AG09319 (cell line): ENCODE measurements at places on chromosomes 1 and 21.

DNA sequence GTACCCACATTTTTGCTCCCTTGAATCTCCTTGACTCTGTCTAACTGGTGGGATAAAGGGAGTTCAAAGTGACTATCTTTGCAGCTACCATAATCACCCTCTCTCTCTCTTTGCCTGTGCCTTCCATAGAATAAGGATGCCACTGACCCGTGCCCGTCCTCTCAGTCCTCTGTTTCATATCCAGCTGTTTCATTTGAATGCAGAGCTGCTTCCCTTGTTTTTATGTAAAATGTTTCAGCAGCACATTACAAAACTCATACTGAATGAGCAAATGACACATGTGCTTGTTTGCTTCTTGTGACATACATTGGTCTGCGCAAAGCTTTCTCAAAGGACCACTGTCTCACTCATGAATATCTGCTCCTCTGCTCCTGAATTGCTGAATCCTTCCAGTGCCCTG lies 38.4 kb downstream of the CDC42 start:
- DNase-seq: no peak

DNA sequence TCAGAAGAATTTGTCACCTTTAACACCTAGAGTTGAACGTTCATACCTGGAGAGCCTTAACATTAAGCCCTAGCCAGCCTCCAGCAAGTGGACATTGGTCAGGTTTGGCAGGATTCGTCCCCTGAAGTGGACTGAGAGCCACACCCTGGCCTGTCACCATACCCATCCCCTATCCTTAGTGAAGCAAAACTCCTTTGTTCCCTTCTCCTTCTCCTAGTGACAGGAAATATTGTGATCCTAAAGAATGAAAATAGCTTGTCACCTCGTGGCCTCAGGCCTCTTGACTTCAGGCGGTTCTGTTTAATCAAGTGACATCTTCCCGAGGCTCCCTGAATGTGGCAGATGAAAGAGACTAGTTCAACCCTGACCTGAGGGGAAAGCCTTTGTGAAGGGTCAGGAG lies 52.3 kb downstream of the UBE4B start:
- no peak for DNase-seq

DNA sequence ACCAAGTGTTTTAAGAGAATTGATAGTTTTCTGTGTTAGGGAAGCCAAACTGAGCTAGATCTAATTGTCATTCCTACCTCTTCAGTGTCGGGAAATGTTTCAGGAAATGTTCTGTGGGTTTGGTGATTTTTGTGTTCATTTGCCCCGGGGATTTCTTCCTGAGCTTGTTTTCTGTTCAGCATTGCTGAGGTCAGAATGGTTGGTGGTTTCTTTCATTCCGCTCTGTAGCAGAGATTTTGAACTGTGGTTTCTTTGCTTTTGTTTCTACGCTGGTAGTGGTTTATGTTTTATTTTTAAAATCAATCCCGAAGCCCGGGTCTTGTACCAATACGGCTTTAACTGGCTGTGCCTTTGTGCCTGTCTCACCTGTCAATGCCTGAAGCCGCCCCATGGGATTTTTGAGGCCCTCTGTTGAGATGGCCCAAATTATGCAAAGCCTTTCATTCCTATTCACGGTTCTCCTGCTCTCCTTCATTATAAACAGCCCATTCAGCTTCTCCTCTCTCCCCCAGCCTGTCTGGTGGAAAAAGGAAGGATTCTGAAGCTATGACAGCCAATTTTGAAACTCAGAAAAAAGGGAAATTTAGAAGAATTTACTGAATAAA lies 417.2 kb upstream of the KAZN start:
- no peak for DNase-seq

- DNase-seq: no peak
These were observed 2.5 kb downstream of the KLHL20 start for GRCh38 chr1:173717238-173717637.

GRCh38 chr1:36652011-36652410 lies 169.3 kb upstream of the CSF3R start:
- DNase-seq: no peak

- DNase-seq: no peak
These were observed at the start of gene SHISAL2A for GRCh38 chr1:52632732-52633290. TSS of gene SHISAL2A (plus strand) at chr1:52633168. CDS start at chr1:52633494, 326 bp downstream.

DNA sequence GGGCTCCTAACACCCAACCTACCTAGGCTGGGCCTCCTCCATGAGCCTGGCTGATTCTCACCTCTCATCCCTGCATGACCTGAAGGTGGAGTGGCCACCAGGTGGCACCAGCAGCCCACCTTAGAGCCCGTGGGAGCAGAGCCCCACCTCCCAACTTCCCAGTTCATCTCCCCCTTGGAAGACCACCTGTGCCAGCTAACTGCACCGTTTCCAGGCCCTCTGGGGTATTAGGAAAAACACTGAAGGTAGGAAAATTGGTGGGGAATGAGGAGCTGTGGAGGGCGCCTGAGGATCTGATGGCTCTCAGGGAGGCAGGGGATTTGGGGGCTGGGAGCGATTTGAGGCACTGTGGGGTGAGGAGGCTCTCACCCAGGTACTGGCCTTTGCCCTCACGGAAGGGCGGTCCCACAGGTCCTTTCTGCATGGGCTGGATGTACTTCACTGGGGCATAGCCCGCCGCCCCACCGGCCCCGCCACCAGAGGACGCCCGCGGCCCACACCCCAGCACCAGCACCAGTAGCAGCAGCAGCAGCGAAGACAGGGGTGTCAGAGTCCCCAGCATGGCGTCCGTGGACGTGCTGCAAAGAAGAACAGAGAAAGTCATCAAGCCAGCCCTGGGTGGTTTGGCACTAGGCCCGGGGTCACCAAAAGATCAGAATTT lies 11.1 kb downstream of the ADPRS start:
- no peak for DNase-seq

DNA sequence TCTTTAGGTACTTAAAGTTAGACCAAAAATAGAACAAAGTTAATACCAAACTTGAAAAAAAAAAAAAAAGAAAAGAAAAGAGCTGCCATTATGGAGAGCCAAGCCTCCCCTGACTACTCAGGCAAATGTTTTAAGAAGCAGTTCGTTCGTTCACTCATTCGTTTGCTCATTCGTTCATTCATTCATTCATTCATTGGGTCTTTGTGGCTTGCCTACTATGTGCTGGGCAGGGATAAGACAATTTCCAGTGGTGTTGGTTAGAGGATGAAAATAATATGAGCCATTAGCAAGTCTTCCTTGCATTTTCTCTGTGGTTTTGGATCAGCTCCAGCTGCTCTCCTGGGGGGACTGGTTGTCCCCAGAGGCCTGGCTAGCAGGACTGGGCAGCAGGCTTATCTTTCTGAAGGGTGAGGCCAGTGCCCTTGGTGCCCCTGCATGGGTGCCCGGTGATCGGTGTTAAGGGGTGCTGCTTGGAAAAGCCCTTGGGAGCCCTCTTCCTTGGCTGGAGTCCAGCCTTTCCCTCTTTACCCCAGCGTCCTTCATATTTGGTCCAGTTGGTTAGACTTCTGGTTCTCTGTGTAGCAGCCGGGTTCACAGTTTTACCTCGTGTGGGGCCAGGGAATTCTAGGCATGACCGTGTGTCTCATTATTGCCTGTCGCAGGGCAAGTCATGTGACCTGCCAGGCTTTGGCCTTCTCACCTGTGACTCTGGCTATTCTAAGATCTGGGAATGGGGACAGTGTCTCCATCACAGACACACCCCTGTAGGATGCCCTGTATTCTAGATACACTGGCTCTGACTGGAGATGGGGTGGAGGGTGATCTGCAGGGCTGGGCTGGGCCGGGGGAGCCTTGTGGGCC lies 32.8 kb downstream of the LHX4 start:
- DNase-seq: no peak

DNA sequence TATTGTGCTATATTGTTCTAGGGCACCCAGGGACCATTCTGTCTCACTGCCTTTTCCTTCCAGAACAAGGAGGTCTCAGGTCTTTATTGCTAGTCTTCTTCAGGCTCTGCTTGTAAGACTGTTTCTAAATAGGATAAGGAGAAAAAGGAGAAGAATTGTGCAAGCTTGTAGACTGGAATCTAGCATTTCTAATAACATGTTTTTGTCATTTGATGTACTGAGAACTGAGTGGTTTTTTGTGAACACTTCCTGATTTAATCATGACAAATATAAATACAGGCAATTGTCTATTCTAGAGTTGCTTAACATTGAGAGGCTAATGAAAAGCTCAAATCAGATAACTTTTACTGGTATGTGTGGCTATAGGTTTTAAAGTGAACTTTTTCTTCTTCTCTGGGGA lies 77.6 kb downstream of the CLIC4 start:
- DNase-seq: peak; percentile 12

GRCh38 chr1:46030074-46030870 lies 102.2 kb downstream of the PIK3R3 start:
- DNase-seq: no peak

- no peak for DNase-seq
These were observed 166.6 kb downstream of the ZC3H11B start for GRCh38 chr1:219446288-219446687.

DNA sequence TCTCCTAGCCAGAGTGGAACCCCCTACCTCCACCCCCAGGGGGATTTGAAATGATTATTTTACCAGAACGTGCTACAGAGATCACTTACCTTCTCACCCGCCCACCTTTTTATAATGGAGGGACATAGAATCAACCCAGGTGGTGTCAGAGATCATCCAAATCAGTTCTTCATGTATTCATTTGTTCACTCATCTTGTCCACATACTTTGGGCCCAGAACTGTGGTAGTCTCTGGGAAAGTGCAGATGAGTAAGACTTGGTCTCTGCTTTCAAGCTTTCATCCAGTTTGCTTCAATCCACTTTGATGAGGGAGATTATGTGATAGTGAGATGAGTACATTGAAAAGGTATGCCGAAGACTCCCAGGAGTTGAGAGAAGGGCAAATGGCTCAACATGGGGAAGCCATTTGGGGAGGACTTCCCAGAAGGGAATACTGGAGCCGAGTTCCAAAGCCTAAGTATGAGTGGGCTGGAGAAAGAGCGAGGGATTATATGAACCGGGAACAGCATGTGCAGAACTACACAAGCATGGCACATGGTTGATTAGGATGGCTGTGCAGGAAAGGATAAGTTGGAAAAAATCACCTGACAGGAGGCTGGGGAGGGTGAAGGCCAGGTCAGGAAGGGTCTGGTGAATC lies 1.9 kb downstream of the FGGY start:
- DNase-seq: no peak

DNA sequence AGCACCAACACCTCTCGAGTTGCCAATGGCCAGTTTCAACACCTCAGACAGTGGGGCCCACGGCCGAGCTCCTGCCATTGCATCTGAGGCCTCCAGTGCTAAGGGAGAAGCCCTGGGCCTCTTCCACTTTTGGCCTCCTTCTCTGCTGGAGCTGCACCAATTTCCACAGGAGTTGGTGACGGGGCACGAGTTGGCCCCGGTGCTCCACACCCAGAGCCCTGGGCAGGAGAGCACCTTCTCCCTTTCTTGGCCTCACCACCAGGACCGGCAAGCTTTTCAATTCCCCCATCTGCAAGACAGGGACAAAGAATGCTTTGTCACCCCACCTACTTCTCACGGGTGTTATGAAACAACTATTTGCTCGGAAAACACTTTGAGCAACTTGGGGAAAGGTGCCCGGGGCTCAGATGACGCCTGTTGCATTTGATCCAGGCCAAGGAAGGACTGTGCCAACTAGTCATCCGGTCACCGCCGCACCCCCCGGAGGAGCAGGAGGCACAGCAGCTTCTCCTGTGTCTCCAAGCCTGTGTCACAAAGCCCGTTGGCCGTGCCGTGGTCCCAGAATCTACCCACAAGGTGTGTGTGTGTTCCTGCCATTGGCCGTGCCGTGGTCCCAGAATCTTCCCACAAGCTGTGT lies 55.2 kb downstream of the TOMM20 start:
- no peak for DNase-seq

DNA sequence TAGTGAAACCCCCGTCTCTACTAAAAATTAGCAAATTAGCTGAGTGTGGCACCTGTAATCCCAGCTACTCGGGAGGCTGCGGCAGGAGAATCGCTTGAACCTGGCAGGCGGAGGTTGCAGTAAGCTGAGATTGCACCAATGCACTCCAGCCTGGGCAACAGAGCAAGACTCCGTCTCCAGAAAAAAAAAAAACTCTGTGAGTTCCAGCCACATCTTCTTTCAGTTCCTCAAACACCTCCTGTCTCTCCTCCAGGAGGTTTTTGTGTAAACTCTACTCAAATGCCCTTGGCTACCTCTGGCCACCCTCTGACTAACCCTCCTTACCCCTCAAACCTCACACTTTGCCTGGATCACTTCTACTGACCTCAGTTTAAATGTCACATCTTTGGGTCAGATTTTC lies 38.1 kb downstream of the RCSD1 start:
- no peak for DNase-seq

DNA sequence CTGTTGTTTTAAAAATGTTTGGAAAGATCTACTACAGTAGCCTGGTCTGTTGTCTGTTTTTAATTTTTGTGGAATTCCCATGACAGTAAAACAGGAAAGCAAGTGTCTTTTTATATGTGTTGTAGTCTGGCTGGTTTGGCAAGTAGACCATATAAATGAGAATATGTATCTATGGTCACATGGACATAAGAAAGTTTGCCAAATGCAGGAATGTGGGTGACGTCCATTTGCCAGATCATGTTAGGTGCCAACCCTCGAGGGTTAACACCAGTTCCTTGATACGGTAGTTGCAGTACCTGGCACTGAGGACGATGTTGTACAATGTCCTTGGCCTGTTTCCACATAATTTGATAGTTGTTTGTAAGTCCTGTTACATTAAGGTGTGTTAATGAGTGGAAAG lies 6.2 kb downstream of the DAP3 start:
- no peak for DNase-seq

GRCh38 chr21:15935530-15935929 lies 205.7 kb downstream of the USP25 start:
- no peak for DNase-seq

GRCh38 chr1:209527993-209528717 lies 55.4 kb upstream of the CAMK1G start:
- DNase-seq: no peak

DNA sequence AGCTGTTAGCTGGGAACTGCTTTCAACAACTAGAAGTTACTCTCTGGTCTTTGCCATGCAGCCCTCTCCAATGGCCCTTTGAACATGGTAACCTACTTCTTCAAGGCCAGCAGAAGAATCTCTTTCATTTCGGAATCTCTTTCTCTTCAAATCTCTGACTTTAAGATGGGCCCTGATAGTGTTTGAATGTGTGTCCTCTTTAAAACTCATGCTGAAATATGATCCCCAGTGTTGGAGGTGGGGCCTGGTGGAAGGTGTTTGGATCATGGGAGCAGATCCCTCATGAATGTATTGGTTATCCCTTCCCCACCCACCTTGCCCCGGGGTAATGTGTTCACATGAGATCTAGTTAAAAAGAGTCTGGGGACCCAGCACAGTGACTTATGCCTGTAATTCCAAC lies 54.5 kb upstream of the SOX13 start:
- DNase-seq: no peak

DNA sequence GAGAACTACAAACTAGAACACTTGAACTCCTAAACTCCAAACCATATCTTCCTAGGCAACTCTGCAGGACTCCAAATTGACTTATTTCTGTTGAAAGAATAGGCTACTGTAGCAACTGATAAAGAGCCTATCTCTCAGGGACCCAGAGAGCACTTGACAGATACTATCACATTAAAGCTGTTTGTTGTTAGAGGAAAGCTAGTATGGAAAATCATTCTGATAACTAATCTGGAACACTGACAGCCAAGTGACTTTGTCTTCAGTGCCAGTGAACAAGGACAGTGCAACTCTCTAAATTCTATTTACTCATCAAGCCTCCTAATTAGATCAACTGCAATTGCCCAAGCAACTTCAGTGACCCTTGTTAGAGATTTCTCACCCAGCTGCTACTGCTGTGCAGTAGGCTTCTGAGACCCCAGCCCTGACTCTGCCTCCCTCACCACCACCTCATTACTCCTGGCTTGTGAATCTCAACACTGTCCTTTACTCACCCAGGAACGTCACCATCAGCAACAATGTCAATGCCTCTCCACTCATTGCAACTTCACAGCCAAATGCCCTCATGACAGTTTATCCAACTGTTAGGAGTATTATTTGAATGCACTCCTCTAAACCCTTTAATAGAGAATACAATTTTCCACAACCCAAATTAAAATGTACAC lies 7.4 kb upstream of the RGS13 start:
- no peak for DNase-seq
